ENCODE measurements at places on chromosomes 7 and 10.

DNA sequence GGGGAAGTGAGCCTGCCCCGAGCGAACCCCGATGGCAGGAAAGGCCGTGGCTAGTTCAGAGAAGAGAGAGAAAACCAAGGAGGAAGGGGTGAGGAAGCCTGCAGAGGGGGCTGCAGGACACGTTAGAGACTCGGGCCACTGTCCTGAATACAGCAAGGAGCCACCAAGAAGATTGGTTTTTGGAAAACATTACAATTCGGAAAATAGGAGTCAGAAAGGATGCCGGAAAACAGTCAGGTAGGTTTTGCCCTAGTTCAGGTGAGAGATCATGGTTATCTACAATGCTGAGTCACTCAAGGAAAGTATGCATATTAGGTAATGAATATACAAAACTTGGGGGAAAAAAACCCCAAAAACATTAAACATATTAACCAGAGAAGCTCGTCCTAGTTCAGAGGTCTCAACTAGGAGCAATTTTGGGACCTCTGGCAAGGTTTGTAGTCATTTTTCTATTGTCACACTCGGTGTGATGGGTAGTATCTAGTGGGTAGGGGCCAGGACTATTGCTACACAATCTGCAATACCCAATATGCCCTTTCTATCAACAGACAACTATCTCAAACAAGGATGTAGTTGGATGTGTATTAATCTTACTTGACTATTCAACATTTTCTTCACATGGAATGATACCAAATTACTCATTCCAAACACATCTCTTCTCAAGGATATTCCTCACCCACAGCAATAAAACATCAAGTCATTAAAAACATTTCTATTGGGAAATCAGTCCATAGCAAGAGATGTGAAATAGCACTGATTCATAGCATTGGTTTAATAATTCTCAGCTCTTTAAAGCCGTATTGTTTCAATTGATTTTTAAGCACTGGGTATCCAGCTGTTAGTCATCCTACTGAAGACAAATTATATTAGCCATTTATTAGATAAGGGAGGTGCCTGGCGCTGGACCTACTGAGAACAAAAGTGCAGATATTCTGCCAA lies 74.4 kb upstream of the RSU1 start:
- peak; percentile 88 for DNase-seq

GRCh38 chr10:69726850-69727249 lies 74.9 kb upstream of the COL13A1 start:
- no peak for DNase-seq

GRCh38 chr7:31890198-31890597 lies 180.0 kb downstream of the PDE1C start:
- DNase-seq: no peak

- no peak for DNase-seq
Measured at GRCh38 chr7:154865984-154866685, 136.8 kb downstream of the PAXIP1 start.

All from AG09309 (cell line).